ENCODE measurements at places on chromosomes 7 and 10.

DNA sequence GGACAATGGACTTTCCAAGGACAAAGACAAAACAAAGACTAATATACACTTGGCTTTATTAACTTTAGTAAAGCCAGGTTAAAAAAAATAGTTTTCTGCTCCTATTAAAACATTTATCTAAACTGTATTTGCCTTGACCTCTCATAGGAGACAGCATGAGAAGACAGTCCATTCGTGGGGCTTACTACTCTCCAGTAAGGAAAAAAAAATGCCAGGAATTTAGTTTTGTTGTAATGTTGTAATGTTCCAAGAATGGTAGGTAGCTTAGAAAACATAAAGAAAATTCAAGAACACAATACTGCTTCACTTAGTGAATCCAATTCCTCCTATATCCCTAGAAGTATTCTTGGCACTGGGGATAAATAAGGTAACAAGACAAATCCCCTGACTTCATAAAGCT lies 81.7 kb downstream of the KMT2C start:
- no peak for DNase-seq

GRCh38 chr10:36717118-36717517 lies 408.3 kb upstream of the ANKRD30A start:
- DNase-seq, result no peak

DNA sequence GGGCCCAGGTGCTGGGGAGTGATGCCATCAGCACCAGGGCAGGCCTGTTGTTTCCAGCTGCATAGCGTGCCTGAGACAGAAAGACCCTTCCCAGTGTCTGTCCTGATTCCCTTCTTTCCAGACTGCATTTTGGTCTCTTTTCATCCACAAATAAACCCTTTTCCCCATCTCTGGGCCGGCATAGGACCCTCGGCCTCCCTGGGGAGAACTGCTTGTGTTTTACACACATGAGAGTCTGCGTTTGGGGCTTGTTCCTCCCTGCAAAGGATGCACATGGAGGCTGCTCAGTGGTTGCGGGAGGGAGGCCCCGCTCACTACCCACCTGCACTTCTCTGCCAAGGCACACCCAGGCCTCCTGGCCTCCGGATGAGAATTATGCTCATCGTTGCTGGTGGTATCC lies 5.8 kb upstream of the MMP21 start:
- DNase-seq, result no peak

DNA sequence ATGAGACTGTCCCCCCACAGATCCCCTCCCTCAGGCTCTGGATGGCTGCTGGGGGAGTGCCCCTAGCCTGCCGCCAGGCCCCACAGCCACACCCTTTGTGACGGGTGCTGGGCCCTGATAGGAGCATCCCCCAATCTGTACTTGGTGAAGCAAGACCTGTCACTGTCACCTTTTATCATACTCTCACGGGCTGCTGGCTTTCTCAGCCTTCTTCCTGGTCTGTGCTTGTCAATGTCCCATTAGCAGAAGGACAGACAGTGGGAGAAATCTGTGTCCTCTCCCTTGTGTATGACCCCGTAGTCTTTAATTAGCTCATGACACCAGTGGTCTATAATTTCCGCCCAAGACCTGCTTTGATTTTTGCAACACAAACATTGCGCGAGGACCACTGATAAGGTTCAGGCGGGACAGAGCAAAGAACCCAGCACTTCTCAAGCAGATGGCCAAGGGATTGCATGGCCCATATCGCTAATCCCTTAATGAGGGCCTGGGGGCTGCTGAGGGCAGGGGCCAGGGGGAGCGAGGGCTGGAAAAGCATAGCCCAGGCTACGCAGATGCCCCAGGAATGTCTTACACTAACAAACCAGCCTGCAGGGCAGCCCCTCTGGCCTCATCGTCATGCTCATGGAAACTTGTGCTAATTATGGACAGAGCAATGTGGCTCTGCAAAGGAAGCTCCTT lies 127.8 kb downstream of the PTPN20 start:
- DNase-seq, result no peak

DNA sequence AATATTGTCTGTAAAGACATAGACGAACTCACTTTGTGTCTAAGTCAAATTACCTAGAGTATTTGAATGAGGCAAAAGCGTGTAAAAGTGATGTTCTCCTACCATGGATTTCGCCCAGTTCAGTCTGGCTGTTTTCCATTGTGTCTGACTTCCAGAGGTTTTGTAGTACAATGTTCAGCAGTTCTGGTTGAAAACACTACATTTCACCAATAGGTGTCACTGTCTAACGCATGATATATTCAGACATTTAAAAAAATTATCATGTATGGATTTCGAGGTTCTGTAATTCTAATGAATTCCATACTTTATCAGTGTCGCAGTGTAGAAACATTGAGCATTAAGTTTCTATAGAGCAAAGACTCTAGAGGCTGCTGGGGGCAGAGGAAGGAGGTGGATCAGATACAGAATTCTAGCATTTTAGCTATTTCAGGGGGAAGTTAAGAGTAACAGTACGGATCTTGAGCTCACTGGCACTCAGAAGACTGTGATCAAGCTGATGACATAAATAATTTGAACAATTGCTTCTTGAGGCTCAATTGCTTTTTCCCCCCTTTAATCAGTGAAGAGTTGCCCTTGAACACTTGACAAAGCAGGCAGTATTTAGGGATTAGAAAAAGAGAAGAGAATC lies 196.9 kb upstream of the RHOBTB1 start:
- DNase-seq, result no peak

DNA sequence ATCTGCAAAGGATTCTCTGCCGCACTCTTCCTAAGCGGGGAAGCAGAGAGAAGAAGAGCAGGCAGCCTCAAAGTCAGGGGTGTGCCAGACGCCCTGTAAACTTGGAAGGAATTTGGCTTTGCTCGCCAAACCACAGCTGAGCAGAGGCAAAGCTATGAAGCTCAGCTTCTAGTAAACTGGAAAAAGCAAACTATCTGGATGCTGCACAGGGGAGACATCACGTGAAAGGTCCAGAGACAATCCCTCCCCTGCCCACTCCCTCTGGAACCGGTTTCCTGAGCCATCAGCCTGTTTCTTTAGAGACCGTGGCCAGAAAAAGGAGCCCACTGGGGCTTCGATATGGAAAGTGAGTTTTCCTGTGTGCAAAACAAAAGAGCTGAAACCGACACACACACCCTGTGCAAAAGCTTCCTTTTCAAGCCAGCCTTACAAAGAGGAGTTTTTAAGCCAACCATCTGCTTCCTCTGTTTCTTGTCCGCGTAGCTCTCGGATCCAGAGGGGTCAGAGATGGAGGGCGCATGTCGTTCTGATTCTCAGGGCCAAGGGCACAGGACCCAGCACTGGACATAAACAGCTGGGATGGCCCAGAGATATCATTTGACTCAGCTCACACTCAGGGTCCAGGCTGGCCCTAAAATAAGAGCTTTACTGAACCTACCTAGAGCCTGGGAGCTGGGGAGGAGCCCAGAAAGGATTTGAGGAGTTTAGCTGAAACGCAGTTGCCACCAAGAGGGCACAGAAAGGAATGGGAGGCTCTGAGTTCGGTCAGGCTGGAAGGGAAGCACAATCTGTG lies 58.2 kb upstream of the DNAAF5 start:
- no peak for DNase-seq

GRCh38 chr10:84563868-84564267 lies 235.5 kb downstream of the CCSER2 start:
- no peak for DNase-seq

- DNase-seq, result no peak
These were observed 33.9 kb downstream of the AKR1C8 start for GRCh38 chr10:5151076-5151475.

DNA sequence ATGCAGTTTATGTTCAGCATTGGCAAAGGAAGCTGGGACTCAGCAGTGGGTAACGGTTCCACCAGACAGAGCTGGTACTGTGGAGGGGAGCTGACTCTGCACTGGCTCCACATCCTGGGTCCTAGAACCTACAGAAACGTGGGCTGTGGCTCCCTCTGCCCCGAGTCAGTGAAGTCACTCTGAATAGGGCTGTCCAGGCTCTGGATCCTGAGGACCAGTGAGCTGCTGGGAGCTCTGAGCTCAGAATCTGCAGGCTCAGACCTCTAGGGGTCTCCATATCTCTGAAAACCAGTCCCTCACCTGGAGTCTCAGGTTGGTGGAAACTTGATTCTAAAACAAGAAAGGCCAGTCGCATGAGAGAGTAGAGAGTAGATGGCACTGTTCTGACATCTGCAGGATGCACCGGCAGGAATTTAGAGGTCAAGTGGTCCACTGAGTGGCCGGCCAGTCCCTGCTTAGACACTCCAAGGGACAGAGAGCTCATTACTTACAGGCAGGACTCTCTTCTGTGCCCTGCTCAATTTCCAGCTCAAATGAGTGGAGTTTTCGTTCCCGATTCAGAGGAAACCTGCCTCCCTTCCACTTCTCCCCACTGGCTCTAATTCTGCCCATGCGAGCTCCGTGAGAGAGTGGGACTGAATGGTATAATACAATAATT lies 18.6 kb downstream of the NPFFR1 start:
- DNase-seq, result no peak

DNA sequence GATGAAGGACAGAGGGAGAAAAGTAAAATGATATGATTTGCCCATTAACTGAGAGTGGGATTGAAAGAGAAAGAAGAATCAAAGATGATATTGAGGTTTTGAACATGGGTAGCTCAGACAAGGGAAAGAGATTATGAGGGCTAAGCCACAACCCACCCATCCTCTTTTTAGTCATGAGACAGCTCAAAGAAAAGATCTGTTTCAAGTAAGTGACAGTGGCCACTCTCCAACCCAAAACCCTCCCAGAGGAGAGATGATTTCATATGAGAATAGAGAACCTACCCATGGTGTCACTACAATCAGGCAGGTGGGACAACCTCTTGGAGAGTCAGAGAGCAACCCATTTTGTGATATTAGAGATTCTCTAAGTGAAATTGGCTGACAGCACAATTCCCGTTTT lies 32.2 kb downstream of the PLXNA4 start:
- DNase-seq, result no peak

GRCh38 chr7:100486753-100487446 lies 3.2 kb downstream of the NYAP1 start:
- no peak for DNase-seq

- DNase-seq, result no peak
These were observed 67.3 kb downstream of the EPDR1 start for GRCh38 chr7:37987732-37988131.

DNA sequence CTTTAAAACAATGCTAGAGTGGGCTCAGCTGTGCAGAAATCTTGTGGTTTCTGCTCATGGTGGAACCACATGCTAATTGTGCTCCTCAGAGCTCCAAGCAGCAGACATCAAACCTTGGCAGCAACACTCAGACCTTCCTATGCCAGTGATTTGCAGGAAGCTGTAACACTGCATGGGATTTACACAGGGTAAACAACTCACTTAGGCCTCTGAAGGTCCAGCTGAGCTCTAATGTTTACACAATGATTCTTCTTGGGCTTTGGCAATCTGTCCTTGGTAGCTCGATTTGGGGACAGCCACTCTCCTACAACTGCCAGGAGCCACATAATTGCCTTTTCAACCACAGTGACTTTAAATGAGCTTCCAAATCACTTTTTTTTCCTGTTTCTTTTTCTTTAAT lies 97.7 kb upstream of the PDLIM1 start:
- no peak for DNase-seq

Measured in NCI-H187 treated with DMSO at 0.1 percent for 48 hours (cell line).